Epithelial cell of proximal tubule (primary cell): ENCODE measurements at places on chromosomes 7 and 10.

- no peak for DNase-seq
Measured at GRCh38 chr7:101377189-101377736, 14.6 kb downstream of the COL26A1 start.

DNA sequence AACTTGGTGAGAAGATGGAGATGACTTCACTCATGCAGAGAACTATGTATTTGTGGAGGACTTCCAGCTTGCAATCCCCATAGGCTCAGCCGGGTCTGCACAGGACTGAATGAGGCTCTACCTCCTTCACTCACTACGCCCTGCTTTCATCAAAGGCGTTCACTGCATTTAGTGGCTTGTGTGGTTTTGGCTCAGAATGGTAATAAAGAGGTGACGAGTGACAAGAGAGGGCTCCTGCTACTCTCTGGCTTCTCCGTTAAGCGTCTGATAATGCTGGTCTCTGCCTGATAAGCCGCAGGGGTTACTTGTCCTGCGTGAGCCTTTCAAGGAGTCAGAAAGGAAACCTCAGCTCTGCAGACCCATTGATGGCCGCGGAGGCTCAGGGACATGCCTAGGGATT, 343.4 kb downstream of the PRPF18 start:
- no peak for DNase-seq

GRCh38 chr10:34087095-34087418, 728.0 kb downstream of the PARD3 start:
- DNase-seq = no peak

GRCh38 chr7:102872460-102872859, 40.3 kb upstream of the LRRC17 start:
- peak; percentile 82 for DNase-seq

- no peak for DNase-seq
Measured at GRCh38 chr7:36301914-36302771, 87.5 kb upstream of the ANLN start.

GRCh38 chr10:96747734-96748550, 27.6 kb upstream of the PIK3AP1 start:
- DNase-seq = no peak

DNA sequence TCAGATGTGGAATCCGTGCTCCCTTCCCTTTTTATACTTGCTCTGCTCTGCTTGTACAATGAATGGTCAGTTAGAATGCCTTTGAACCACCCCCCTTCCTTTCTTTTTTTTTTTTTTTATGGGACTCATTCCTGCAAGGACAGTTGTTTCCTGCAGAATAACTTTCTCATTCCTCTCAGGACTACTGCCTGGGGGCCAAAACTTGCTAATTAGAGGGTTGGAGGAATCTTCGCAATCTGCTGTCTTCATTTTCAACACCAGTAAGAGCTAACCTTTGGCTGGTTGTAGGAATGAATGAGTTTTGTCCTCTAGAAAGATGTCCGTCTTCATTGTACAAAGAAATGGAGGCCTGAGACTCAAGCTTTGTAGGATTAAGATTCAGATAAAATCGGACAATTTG, 868.1 kb downstream of the LRMDA start:
- no peak for DNase-seq

DNA sequence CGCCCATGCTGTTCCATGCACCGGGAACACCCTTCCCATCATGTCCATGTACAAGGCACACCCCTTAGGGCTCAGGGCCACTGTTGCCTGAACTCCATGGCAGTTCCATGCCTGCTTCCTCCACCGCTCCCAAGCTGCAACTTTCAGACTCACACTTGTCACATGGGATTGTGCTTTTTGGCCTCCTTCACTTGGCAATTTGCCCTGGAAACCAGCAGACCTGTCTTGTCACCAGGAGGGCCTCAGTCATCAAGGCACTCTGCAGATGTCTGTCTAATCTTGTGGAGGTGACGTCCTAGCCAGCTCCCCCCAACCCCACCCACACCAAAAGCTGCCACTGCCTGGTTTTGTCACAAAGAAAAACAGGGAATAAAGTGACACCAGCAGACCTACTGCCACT, 47.5 kb downstream of the CARD11 start:
- no peak for DNase-seq
